NCI-H1694 treated with DMSO at 0.1 percent for 48 hours (cell line): ENCODE measurements at places on chromosomes 2 and 18.

DNA sequence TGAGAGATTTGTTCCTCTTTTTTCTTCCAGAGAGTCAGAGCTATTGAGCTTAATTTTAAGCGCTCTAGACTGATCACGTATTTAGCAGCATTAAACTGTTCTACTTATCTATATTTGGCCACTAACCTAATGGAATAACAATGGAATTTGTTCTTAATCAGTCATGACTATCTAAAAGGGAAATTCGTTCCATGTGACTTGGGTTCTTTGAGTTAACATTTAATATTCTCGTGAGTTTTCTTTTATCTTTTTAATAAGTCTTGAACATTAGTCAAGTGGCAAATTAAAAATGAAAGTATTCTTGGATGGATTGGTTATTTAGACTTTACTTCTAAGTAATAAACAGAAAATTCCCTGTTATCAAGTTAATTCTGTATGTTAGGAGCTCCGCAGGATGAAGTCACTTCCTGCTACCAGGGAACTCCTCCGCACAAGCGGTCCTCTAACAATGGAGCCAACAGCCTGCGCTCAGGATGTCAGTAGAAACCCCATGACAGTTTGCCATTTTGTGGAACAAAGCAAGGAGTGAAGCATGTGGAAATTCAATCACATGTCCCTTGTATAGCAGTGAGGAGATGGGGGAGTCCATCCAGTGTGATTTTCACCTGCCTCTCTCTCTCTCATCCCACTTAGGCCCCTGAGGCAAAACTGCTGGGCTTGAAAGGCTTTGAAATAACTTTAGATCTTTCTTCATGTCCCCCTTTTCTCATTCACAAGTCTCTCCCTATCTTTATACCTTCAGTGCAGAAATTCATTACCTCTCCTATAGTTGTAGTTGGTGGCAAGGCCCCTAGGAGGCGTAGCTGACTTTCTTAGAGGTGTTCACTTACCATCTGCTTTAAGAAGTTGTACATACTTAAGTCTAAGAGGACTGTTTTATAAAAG is 138.1 kb downstream of the WDR7 start:
- DNase-seq = no peak

- DNase-seq = no peak
Observed at GRCh38 chr18:44170208-44170880, 510.3 kb upstream of the SETBP1 start.

DNA sequence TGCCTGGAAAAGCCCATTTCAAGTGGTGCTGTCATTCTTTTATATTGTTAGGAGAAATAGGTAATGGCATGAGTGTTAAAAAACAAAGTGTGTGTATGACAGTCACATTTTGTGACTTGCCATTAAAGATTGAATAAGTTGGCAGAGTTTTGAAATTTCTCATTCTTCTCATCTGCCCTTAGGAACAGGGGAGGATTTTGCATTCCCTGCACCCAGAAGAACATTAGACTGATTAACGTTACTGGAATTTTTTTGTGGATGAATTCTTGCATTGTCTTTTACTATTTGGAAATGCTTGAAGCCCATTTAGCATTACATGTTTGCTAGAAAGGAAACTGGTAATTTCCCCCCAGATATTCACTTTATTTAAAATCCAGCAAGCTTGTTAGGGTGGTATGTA is 162.2 kb downstream of the BABAM2 start:
- DNase-seq = no peak

- DNase-seq = no peak
Observed at GRCh38 chr18:21064347-21064746, 47.3 kb downstream of the ROCK1 start.

DNA sequence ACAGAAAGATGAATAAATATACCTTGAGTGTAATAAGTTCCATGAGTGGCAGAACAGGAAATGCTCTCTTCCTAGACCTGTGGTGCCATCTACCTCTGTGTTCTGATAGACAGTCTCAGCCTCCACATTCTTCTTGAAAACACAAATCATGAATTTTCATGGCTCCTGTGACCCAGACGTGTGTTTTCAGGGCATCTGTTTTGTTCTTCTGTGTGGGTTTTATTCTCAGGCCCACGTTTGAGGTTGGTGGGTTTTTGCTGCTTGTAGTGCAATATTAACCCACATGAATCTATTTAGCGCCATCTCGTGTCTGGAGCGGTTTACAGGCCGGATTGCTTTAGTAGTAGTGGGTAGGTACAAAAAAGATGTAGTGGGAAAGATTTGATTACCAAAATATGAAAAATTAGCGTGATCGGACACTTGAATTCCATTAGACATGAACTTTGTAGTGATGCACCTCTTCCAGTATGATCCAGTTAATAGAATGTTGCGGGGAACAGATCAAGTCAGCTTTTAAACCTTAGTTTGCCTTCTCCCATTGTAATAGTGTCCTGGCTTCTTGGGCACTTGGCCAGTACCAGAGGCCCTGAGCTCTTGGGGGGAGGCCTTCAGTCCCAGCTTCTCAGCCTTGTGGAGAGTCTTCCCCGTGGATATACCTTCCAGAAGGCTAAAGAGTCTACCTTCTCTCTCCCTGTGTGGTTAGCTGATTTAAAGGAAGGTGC is 256.5 kb downstream of the TPGS2 start:
- DNase-seq = peak; percentile 68

GRCh38 chr18:76903386-76903785 is 81.0 kb downstream of the ZNF236 start:
- DNase-seq = no peak

- no peak for DNase-seq
Observed at GRCh38 chr18:31490833-31491232, 7.1 kb upstream of the DSG2 start.

DNA sequence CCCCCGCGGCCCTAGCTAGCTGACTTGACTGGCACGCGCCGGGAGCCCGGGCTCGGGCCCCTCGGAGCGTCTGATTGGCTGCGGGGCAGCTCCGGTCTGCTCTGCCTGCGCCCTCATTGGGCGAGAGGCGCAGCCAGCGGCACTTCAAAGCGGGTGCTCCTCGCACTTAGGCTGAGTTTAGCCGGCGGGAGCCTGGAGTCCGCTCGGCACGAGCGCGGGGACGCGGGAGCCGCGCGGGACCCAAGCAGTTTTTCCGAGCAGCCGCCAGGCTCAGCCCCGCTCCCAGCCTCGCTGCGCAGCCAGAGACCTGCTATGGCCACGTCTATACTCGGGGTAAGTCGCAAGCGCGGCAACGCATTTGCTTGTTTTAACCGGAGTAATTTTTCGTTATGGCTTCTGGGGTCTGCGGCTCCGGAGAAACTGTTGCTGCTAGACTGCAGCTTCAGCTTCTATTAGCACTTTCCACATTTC is at the start of gene SP9:
SP9 (plus strand) TSS at position 174 of the 471 bp plus-strand sequence; CDS start at position 313, 139 bp downstream.
- DNase-seq = peak; percentile 89

GRCh38 chr2:71210292-71210691 is 16.6 kb downstream of the PAIP2B start:
- DNase-seq = no peak

GRCh38 chr2:203782262-203782976 is 76.0 kb downstream of the CD28 start:
- DNase-seq = peak; percentile 64

DNA sequence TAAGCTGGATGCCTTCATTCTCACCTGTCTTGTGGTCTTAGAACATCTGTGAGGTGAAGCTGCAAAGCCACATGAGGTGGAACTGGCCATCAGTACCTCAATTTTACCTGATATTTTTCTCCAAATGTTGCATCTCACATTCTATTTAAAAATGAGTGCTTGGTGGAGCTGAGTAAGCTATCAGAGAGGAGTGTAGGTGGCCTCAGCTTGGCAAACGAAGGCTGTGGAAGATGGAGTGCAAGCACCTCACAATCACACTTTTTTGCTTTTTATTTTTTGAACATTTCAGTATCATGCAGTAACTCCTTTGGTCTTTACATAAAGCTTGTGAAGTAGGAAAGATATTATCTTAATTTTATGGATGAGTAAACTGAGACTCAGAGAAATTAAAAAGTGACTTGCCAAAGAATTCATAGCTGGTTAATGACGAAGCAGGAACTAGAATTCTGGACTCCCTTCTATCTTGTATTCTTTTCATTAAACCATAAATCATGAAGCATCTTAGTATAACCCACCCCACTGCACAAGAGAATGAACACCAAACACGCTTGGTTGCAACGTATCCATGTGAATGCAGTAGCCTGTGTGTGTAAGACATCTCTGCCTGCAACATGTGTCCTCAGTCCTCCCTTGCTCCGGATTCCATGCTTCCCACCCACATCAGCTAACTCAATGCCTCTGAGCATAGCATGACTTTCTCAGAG is 27.2 kb downstream of the C2orf49 start:
- DNase-seq = no peak

- no peak for DNase-seq
Observed at GRCh38 chr18:49486134-49486533, 900 bp downstream of the C18orf32 start.

GRCh38 chr18:67376372-67376771 is 140.1 kb downstream of the DSEL start:
- no peak for DNase-seq

- no peak for DNase-seq
Observed at GRCh38 chr2:143824791-143825190, 695.1 kb downstream of the ZEB2 start.

DNA sequence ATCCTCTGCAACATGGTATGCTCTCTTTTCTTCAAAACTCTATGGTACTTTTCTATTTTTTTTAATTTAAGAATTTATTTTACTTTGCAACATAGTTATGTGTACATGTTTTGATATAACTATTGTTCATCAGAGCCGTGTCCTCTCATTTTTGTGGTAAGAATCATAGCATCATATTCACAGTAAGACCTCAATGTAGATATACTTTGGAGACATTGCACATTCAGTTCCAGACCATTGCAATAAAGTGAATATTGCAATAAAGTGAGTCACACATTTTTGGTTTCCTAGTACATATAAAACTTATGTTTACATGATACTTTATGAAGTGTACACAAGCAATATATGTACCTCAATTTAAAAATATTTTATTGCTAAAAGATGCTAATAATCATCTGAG is 22.7 kb upstream of the LINC00305 start:
- no peak for DNase-seq

DNA sequence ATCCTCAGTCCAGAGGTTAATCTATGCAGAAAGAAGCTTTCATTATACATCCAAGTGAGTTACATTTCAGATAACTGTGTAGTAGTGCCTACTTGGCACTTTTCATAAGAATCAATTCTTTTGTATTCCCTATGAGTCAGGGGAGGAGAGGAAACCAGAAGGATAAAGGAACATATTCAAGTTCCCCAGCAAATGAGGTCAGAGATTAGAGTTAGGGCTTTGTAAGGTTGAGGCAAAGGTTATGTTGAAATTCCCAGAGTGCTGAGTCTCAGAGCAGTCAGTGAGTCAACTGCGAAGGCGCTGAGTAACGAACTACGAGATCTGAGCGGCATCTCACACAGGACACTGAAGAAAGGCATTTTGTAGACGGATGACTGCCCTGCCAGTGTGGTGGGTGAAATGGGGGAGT is 25.1 kb upstream of the ME2 start:
- no peak for DNase-seq

DNA sequence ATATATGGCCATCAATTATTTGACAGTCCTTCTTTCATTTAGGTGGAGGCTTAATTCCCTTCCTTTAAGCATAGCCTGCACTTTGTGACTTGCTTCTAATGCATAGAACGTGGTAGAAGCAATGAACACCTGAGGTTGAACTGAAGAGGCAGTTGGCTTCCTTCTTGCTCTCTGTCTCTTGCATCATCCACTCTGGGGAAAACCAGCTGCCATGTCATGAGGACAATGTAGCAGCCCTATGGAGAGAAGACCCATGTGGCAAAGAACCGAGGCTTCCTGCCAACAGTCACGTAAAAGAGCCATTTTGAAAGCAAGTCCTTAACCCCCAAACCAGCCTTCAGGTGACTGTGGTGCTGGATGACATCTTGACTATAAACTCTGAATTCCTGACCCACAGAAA is 46.8 kb downstream of the ATOH8 start:
- no peak for DNase-seq

DNA sequence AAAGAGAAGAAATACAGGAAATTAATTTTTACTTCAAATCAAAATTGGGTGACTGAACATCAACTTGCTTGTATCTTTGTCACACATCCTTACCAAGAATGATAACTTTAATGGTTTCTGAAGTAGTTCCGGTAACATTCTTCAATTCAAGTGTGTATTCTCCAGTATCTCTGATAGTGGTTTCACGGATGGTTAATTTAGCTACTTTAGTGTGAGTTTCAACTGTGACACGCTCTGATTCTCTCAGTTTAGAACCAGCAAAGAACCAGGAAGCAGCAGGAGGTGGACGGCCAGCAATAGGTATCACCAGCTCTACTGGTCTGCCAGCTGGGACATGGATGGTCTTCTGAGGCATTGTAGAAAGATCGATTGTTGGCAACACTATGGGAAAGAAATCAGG is 62.3 kb downstream of the PLEKHA3 start:
- no peak for DNase-seq

- no peak for DNase-seq
Observed at GRCh38 chr2:236552212-236552542, 17.4 kb upstream of the ACKR3 start.
